Psoas muscle (tissue), 8 donors: ENCODE measurements at places on chromosomes 5 and 9. TPM values are rescaled to one million over a fixed set of nuclear protein-coding genes. Genes with fewer than 3 reads are reported as not detected.

The SLC25A48 gene
- 1.7 TPM for total RNA-seq

The GABRA6 gene
- total RNA-seq, result not detected

The PRRX2 gene
- 0.27 TPM for total RNA-seq

The LCP2 gene
- total RNA-seq, result 4.2 TPM

The TXNDC8 gene
- total RNA-seq, result not detected
